ENCODE measurements at places on chromosomes 4 and X.

DNA sequence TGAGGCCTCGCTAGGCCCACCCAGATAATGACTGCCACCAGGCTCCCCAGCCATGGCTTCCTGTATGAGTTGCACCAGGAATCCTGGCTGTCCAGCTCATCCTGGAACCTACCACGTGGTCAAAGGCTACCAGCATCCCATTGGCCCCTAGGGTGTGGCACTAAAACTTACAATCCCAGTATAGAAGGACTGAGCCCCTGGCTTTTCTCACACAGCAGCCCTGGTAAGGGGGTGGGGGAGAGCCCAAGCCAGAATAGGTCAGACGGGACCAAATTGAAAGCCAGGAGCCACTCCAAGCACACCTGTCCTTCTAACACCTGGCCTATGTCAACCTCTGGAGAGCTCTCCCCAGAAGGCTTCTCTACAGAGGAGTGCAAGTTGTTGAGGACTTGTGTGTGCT lies 269.3 kb upstream of the AGTR2 start:
- no peak for DNase-seq

DNA sequence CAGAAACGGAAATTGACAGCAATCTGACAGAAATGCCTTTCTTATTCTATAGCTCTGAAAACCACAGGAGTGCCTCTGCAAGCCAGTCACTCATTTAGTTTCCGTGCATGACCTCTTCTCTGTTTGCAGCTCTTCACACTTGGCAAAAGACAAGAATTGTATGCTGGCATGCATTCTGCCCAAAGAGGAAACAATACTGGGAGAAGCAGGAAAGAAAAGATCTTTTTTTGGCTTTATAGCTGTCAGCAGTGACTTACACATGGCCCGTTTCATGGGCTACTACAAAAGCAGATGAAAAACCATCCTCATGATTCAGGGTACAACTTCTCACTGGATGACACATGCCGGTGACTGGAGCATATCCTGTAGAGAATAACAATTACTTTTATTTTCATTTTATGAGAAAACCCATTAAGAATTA lies 249.4 kb downstream of the ADAMTS3 start:
- DNase-seq, result no peak

DNA sequence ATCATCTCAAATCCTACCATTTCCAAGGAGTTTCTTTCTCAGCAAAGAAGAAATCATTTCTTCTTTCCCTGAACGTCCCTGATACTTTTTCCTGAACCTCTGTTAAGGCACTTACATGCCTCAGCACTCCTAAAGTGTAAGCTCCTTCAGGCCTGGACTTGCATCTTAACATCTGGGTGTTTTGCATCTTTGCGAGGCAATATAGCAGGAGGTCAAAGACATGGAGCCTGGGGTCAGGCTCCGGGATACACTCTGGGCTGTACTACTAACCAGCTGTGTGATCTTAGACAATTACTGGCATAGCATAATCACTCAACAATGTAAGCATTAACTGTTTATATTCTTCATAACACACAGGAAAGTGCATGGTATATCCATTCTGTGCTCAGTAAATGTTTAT lies 275.5 kb upstream of the BOD1L1 start:
- DNase-seq, result no peak

- DNase-seq, result no peak
Measured at GRCh38 chr4:52716364-52717151, 34.7 kb downstream of the ERVMER34-1 start.

GRCh38 chr4:26729027-26729426 lies 131.6 kb upstream of the STIM2 start:
- no peak for DNase-seq

GRCh38 chr4:189022440-189023035 lies 883.3 kb downstream of the TRIML1 start:
- DNase-seq, result no peak

DNA sequence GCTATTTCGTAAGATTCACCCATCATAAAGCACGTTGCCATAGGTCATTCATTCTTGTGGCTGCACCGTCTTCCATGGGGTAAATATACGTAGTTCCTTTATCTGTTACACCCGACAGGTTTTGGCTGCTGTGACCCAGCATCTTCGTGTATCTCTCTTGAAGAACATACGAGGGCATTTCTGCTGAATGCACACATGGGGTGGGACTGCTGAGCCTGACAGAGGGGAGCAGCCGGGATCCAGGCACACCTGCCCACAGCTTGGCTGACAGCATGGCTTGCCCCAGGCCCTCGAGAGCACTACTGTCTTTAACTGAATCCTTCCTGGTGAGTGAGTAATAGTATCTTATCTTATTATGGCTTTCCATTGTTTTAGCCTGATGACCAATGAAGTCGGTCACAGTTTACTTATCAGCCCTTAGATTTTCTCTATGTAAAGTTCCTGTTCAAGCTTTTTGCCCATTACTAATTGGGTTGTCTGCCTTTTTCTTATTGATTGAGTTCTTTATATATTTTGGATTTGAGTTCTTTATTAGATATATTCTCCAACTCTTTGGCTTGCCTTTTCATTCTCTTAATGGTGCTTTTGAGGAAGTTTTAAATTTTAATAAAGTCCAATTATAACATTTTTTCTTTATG lies 45.0 kb upstream of the MXD4 start:
- no peak for DNase-seq

- no peak for DNase-seq
Measured at GRCh38 chrX:153922932-153923857, 2.9 kb downstream of the ARHGAP4 start.

DNA sequence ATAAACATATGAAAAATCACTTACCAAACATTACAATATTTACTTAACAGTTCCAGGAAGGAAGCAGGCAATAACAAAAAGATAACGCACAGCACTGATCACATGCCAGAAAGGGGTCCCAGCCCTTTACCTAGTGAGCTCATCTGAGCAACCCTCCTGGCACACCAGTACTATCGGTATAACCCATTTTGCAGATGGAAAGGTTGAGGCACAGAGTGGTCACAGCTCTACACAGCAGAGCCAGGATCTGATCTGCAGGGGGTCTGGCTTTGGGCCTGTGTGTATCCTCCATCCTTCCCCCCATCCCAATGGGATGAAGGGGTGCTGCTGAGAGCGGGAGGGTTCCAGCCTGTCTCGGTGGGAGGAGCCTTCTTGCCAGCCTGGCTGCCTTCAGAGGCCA lies 5.0 kb downstream of the NSG1 start:
- no peak for DNase-seq

GRCh38 chr4:149247164-149247563 lies 568.5 kb downstream of the IQCM start:
- DNase-seq, result no peak

GRCh38 chr4:138090918-138091676 lies 151.1 kb downstream of the SLC7A11 start:
- no peak for DNase-seq

DNA sequence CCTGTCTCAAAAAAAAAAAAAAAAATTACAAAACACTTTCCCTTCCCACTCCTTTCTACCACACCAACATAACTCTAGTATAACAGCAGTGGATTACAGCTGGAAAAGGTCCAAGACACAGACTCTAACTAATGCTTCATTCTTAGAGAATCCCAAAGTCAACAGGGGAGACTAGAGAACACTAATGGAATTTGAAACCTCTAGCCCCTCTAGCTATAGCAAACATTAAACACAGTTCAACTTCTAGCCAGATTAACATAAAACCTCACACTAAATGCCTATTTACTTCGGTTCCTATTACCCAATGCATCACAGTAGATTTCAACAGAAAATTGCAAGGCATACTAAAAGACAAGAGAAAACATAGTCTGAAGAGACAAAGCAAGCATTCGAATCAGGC lies 10.5 kb upstream of the DHX15 start:
- no peak for DNase-seq

GRCh38 chr4:88897180-88897579 lies 159.8 kb downstream of the FAM13A start:
- DNase-seq, result no peak

- DNase-seq, result no peak
Measured at GRCh38 chr4:33924239-33924638, 2320.1 kb downstream of the ARAP2 start.

- DNase-seq, result no peak
Measured at GRCh38 chrX:40144576-40144975, 46.8 kb upstream of the BCOR start.

DNA sequence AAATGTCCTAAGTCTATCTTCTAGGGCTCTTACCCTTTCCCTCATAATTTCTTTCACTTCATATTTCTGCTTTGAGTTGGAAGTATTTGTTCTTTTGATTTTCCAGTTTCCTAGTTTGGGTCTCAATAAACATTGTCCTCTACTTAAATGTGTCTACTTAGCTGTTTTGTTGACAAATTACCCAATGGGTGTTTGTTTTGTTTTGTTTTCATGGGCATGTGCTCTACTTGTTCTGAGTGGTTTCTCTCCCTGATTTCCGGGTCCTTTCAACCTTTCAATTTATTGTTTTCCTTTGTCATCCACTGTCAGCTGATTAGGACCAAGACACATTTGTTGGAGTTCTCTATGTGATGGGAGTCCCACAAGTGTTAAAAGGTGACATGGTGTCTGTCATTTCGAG lies 1181.4 kb downstream of the RPA4 start:
- no peak for DNase-seq

DNA sequence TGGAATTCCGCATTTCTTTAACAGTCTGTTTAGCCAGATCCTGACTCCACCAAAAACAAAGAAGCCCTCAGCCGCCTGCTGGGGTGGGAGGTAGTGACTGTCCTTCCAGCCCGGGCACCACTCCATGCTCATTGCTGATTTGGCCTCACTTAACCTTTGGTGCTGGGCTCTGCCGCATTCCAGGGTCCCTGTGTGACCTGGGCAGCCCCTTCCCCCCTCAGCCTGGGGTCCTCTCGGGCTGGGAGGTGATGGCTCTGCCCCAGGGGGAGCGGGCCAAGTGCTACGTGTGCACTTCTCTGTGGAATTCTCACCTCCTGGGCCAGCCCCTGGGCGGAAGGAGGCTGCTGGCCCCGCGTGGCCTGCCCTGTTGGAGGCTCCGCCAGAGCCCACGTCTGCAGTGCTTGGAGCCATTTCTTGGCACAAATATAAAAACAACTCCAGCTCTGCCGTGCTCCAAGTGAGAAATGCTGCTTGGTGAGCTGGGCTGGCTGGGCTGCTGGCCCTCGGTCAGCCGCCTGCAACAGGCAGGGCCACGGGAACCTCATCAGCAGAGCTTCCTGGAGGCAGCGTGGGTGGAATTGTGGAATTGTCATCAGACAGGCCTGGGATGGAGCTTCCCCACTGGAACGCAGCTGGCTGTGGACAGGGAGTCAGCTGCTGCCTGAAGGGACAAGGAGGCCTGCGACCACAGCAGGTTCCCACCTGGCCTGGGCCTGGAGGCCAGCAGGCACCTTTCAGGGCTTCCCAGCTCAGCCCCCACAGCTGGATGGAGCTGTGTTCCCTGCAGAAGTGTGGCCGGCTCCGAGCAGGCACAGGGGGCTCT lies 66.0 kb downstream of the TRMT44 start:
- DNase-seq, result no peak

DNA sequence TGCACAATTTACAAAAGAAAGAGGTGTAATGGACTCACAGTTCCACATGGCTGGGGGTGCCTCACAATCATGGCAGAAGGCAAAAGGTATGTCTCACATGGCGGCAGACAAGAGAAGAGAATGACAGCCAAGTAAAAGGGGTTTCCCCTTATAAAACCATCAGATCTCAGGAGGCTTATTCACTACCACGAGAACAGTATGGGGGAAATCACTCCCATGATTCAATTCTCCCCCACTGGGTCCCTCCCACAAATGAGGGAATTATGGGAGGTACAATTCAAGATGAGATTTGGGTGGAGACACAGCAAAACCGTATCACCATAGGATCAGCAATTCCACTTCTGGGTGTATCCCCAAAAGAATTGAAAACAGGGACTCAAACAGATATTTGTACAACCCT lies 97.5 kb upstream of the STX18 start:
- DNase-seq, result no peak

DNA sequence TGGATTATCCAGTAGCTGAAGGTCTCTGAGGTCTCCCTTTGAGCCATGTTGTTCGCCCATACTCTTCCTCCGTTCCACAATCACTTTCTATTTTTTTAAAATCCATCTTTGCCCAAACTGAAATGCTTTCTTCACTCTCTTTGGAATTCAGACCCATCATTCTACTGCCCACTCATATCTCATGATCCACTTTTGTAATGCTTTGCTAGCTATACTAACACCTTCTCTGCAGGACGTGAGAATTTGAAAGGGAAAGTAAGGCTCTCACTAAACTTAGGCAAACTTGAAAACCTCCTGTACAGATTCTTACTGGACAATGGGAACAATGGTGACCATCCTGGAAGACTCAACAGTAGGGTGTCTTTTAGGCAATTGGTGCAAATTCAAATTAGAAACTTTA lies 8.8 kb upstream of the RTL8A start:
- DNase-seq, result no peak

DNA sequence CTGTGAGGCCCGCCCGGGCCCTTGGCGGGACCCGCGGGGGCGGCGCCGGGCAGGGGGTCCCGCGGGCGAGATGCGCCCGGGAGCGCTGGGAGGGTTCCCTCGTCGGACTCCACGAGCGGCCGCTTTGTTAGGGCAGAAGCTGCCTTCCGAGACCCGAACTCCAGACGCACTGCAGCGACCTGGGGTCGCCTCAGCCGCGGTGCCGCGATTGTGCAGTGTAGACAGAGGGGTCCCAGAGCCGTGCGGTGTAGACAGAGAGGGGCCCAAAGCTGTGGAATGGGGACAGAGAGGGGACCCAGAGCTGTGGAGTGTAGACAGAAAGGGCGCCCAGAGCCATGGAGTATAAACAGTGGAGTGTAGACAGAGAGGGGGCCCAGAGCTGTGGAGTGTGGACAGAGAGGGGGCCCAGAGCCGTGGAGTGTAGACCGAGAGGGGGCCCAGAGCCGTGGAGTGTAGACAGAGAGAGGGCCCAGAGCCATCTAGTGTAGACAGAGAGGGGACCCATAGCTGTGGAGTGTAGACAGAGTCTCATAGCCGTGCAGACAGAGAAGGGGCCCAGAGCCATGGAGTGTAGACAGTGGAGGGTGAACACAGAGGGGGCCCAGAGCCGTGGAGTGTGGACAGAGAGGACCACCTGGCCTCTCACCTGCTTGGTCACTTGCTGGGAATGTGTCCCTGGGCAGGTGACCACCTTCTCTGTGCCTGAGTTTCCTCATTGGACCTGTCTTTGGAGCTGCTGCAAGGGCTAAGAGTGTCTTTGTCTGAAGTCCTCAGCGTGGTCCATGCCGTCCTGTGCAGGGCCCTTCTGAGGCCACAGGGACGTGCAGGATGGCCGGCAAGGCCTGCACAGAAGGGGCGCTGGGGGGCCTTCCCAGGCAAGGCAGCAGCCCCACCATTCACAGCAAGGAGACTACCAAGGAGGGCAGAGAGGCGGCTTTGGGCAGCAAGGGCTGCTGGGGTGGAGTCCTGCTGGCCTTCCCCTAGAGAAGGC lies 875 bp downstream of the RGS12 start:
- DNase-seq, result no peak

GRCh38 chrX:114800719-114801118 lies 216.7 kb downstream of the IL13RA2 start:
- DNase-seq, result no peak

- DNase-seq, result no peak
Measured at GRCh38 chr4:186701273-186701672, 22.4 kb downstream of the FAT1 start.

DNA sequence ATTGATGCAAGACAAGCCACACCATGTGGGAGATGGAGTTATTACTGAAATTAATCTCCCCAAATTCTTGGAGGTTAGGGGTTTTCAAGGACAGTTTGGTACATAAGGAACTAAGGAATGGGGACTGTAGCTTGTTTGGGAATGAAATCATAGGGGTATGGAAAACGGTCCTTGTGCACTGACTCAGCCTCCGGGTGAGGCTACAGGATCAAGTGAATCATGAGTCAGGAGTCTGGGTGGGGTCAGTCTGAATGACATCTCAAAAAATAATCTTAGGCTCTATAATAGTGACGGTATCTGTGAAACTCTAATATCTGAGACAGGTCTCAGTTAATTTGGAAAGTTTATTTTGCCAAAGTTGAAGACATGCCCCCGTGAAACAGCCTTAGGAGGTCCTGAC lies 128.5 kb upstream of the CYSLTR1 start:
- no peak for DNase-seq

Measured in CD4-positive, alpha-beta T cell treated with Interleukin-6 at 100 ng/mL for 8 hours (primary cell).